ENCODE measurements at places on chromosomes 1 and 21. TPM values are rescaled to one million over a fixed set of nuclear protein-coding genes. Genes with fewer than 3 reads are reported as not detected.

The CSF1 gene
- 48.6 TPM for polyA plus RNA-seq

The OPRD1 gene
- not detected for polyA plus RNA-seq

The OR2M4 gene
- polyA plus RNA-seq, result not detected

DNA sequence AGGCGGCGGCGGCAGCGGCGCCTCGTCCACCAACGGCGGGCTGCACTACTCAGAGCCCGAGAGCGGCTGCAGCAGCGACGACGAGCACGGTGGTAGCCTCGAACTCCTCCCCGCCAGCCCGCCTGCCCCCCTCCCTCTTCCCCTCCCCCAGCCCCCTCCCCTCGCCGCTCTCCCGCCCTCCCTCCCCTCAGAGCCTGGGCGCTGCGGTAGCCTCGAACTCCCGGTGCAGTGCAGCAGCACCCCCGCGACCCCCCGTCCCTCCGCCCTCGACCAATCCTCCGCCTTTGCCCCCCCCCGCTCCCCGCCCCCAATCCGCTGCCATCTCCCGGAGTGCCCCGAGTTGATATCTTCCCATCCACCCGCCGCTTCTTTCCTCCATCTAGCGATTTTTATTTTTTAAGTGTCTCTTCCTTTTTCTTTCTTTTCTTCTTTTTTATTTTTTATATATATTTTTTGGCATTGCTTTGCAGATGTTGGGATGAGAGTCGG is 516 bp downstream of the RCOR3 start:
- peaks cover 1% of the 10 kb centered on the region for H3K4me1 ChIP-seq
- H3K27me3 ChIP-seq, result no peaks in the 10 kb centered on the region
- peak overlapping the region; percentile 98 for H3K27ac ChIP-seq
- peak; percentile 72 for DNase-seq
- H3K36me3 ChIP-seq, result no peaks in the 10 kb centered on the region
